ENCODE measurements at places on chromosomes 12 and 14. TPM values are rescaled to one million over a fixed set of nuclear protein-coding genes. Genes with fewer than 3 reads are reported as not detected.
A peak's percentile ranks its signal among the peaks of the same experiment; 100 is the strongest.

GRCh38 chr14:88877192-88877591, 52.7 kb downstream of the TTC8 start:
- no peaks in the 10 kb centered on the region for H3K27me3 ChIP-seq
- no peak overlapping the region for H3K4me3 ChIP-seq
- H3K27ac ChIP-seq = no peak overlapping the region

- H3K27ac ChIP-seq = no peak overlapping the region
- H3K4me3 ChIP-seq = no peak overlapping the region
- peaks cover 6% of the 10 kb centered on the region for H3K4me1 ChIP-seq
- no peaks in the 10 kb centered on the region for H3K36me3 ChIP-seq
Observed at GRCh38 chr12:6916426-6917200, 2.2 kb downstream of the ENO2 start.

GRCh38 chr12:16789204-16789790, 183.3 kb upstream of the LMO3 start:
- no peaks in the 10 kb centered on the region for H3K27me3 ChIP-seq
- H3K36me3 ChIP-seq = no peaks in the 10 kb centered on the region
- no peak for DNase-seq
- no peak overlapping the region for H3K4me3 ChIP-seq
- H3K27ac ChIP-seq = no peak overlapping the region
- H3K4me1 ChIP-seq = no peaks in the 10 kb centered on the region

- H3K4me1 ChIP-seq = no peaks in the 10 kb centered on the region
- no peak overlapping the region for H3K27ac ChIP-seq
- no peak for DNase-seq
- H3K4me3 ChIP-seq = no peak overlapping the region
- no peaks in the 10 kb centered on the region for H3K27me3 ChIP-seq
- no peaks in the 10 kb centered on the region for H3K36me3 ChIP-seq
Observed at GRCh38 chr14:24818058-24818822, 184.2 kb upstream of the GZMB start.

GRCh38 chr14:75826599-75826998, 155.2 kb downstream of the TGFB3 start:
- no peak overlapping the region for H3K4me3 ChIP-seq
- DNase-seq = no peak
- H3K27me3 ChIP-seq = no peaks in the 10 kb centered on the region
- H3K4me1 ChIP-seq = peaks cover 40% of the 10 kb centered on the region
- H3K27ac ChIP-seq = no peak overlapping the region

DNA sequence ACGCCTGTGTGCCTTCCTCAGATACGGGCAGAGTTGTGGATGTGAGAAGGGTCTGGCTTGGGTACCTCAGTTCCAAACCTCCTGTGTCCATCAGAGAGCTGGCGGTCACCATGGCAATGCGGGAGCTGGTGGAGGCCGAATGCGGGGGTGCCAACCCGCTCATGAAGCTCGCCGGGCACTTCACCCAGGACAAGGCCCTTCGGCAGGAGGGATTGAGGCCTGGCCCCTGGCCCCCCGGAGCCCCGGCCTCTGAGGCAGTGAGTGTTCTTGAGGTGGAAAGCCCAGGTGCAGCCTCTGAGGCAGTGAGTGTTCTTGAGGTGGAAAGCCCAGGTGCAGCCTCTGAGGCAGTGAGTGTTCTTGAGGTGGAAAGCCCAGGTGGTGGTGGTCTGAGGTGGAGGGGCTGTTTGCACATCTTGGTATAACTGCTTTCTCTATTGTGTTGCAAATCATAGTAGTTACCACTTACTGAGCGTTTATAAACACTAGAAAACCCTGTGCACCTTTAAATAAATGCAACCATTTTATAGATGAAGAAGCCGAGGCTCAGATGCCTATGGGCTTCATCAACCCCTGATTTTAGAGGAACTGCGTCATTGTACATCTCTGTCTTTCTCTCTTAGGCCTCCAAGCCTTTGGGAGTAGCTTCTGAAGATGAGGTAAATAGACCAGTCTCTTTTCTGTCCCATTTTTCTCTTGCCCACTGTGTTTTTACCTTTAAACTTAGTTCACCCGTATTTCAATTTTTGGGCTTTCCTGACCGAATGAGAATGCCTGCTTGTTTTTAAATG, 976 bp downstream of the PEX5 start:
- peaks cover 21% of the 10 kb centered on the region for H3K36me3 ChIP-seq
- peak overlapping the region; percentile 77 for H3K4me3 ChIP-seq

- no peaks in the 10 kb centered on the region for H3K36me3 ChIP-seq
- no peak for DNase-seq
- H3K4me3 ChIP-seq = no peak overlapping the region
- H3K27me3 ChIP-seq = no peaks in the 10 kb centered on the region
Observed at GRCh38 chr14:96693987-96694386, 103.2 kb upstream of the VRK1 start.

- no peak for DNase-seq
- no peaks in the 10 kb centered on the region for H3K27me3 ChIP-seq
- no peak overlapping the region for H3K4me3 ChIP-seq
- no peaks in the 10 kb centered on the region for H3K4me1 ChIP-seq
- no peaks in the 10 kb centered on the region for H3K36me3 ChIP-seq
- H3K27ac ChIP-seq = no peak overlapping the region
Observed at GRCh38 chr14:80464531-80465149, 253.3 kb upstream of the DIO2 start.

DNA sequence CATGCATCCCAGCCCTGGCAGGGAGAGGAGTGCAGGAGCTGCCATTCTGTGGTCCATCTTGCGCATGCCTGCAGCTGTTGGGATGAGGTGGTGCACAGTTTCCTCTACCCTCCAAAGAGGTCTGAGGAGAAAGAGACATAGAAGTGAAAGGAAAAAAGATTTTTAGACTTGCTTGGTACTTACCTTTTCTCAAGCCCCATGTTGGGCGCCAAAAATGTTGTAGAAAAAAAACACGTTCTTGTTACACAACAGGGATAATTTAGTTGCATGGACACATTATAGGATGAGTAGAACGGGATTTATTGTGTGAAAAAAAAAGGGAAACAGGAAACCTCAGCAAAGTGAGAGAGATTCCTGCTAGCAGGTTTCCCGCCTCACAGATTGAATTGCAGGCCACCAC, 244.4 kb upstream of the GARIN2 start:
- H3K27me3 ChIP-seq = no peaks in the 10 kb centered on the region
- no peaks in the 10 kb centered on the region for H3K4me1 ChIP-seq
- no peak overlapping the region for H3K27ac ChIP-seq
- no peak overlapping the region for H3K4me3 ChIP-seq

DNA sequence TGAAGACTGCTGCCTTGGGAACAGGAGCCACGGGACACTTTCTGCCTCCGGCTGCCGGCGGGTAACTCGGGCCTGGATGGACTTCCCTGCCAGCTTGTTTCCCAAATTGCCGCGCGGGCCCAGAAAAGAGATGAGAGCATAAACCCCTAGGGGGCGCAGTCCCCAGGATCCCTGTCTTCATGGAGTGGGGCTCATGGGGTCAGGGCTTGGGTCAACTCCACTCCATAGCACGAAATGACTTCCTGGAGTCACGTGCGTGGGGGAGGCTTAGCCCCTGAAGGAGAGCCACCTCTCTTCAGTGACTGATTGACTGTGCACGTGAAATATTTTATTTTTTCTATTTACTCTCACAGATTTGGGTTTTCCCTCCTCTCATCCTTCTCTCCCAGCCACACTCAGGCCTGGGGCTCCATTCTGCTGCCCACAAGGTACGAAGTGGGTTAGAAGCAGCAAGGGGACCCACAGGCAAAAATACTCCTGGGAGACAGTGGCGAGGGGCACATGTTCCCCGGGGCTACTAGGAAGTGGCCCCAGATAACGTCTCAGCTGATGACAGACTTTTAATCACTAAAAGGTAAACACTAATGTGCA, 10.0 kb downstream of the PGF start:
- no peaks in the 10 kb centered on the region for H3K36me3 ChIP-seq
- H3K4me3 ChIP-seq = no peak overlapping the region
- peaks cover 26% of the 10 kb centered on the region for H3K4me1 ChIP-seq
- DNase-seq = no peak

DNA sequence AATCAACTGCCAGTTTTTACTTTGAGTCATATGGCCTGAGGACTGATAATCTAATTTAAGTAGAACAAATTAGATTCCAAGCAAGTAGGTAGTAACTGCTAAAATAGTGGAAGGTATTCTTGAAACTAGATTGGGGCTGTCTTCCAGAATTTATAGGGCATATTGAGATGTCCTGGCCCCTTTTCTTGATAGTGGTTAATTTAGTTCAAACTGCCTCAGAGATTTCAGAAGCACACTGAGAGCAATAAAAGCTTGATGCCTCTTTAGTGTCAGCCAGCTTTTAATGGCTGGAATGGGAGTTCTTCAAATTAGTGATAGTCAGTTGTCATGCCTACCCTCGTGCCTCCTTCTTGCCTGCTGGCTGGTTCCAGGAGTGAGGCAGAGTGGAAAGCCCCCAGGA, 120.5 kb downstream of the AKAP6 start:
- no peak overlapping the region for H3K27ac ChIP-seq
- no peak for DNase-seq
- no peaks in the 10 kb centered on the region for H3K27me3 ChIP-seq
- no peaks in the 10 kb centered on the region for H3K4me1 ChIP-seq
- H3K4me3 ChIP-seq = no peak overlapping the region

DNA sequence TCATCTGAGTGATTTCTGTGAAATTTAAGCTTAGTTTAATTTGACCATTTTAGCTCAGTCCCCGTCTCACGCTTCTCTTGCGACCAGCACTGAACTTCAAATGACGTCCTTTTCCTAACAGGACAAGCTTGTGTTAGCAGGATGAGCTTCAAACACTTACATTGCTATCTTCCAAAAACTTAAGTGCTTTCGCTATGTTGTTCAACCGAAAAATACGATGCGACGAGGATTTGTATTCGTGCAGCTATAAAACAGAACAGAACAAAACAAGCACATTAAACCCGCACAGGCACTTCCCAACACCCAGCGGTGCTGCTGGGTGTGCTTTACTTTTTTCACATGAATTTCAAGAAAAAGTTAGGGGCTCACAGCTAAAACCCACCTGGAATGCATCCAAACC, 64.2 kb upstream of the DICER1 start:
- H3K36me3 ChIP-seq = no peaks in the 10 kb centered on the region
- peaks cover 6% of the 10 kb centered on the region for H3K4me1 ChIP-seq
- no peaks in the 10 kb centered on the region for H3K27me3 ChIP-seq
- H3K4me3 ChIP-seq = no peak overlapping the region

- H3K36me3 ChIP-seq = no peaks in the 10 kb centered on the region
- H3K4me1 ChIP-seq = peaks cover 43% of the 10 kb centered on the region
- no peaks in the 10 kb centered on the region for H3K27me3 ChIP-seq
- H3K27ac ChIP-seq = no peak overlapping the region
- no peak overlapping the region for H3K4me3 ChIP-seq
Observed at GRCh38 chr14:58744801-58745394, 107.1 kb downstream of the DACT1 start.

DNA sequence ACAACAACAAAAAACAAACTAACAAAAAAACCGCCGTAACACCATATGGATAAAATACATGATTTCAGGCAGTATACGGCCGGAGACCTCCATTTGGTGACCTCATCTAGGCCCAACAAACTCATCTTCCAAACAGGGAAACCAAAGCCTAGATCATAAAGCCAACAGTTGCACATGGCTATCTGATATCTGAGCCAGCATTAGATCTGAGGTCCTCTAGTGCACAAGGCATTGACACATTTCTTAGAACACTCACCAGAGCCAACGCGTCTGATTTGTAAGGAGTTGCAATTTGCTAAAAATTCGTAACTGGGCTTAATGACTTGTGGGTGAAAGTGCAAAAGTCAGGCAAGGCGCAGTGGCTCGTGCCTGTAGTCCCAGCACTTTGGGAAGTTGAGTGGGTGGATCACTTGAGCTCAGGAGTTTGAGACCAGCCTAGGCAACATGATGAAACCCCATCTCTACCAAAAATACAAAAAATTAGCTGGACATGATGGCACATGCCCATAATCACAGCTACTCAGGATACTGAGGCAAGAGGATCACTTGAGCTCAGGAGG, 42.0 kb upstream of the NUDT4 start:
- no peak overlapping the region for H3K27ac ChIP-seq
- DNase-seq = no peak
- no peaks in the 10 kb centered on the region for H3K4me1 ChIP-seq
- H3K36me3 ChIP-seq = no peaks in the 10 kb centered on the region

- H3K27me3 ChIP-seq = no peaks in the 10 kb centered on the region
- DNase-seq = no peak
- no peak overlapping the region for H3K27ac ChIP-seq
- no peak overlapping the region for H3K4me3 ChIP-seq
- H3K36me3 ChIP-seq = no peaks in the 10 kb centered on the region
Observed at GRCh38 chr12:119354172-119354571, 19.6 kb downstream of the CCDC60 start.

- H3K4me1 ChIP-seq = no peaks in the 10 kb centered on the region
- H3K4me3 ChIP-seq = no peak overlapping the region
- no peaks in the 10 kb centered on the region for H3K36me3 ChIP-seq
- H3K27me3 ChIP-seq = no peaks in the 10 kb centered on the region
Observed at GRCh38 chr12:64059685-64060084, 162.4 kb downstream of the KICS2 start.

GRCh38 chr12:125140279-125141209, 75.3 kb downstream of the AACS start:
- H3K27ac ChIP-seq = no peak overlapping the region
- H3K36me3 ChIP-seq = no peaks in the 10 kb centered on the region
- DNase-seq = no peak

DNA sequence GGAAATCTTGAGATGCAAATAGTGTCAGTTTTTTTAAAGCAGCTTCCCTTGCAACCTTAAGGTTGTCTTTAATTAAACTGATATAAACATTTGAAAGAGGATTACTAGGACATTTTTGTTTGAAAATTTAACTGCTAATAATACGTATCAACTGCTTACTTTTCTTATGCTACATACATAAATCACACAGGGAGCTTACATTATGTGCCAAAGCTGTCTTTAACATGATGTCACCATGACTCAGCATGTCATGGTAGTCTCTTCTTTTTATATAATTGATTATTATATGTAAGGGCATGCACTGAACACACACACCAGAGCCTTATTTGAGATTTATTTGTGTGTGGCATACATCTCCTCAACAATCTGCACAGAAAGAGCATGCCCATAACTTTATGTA, 63.0 kb upstream of the PTHLH start:
- H3K36me3 ChIP-seq = no peaks in the 10 kb centered on the region
- no peaks in the 10 kb centered on the region for H3K4me1 ChIP-seq
- no peak overlapping the region for H3K27ac ChIP-seq

- H3K27ac ChIP-seq = peak overlapping the region; percentile 77
- peak overlapping the region; percentile 63 for H3K4me3 ChIP-seq
- no peaks in the 10 kb centered on the region for H3K36me3 ChIP-seq
- no peaks in the 10 kb centered on the region for H3K27me3 ChIP-seq
- no peak for DNase-seq
- peaks cover 40% of the 10 kb centered on the region for H3K4me1 ChIP-seq
Observed at GRCh38 chr14:89617481-89618329, 200.7 kb upstream of the FOXN3 start.

Gene FGF6
- not detected for total RNA-seq

Gene MYF5
- not detected for total RNA-seq

Gene CLEC6A
- 2.0 TPM for total RNA-seq

Gene TROAP
- total RNA-seq = 0.96 TPM

Gene COQ5
- total RNA-seq = 19.6 TPM

Gene TMX1
- total RNA-seq = 31.8 TPM

Gene DIO2
- 1.0 TPM for total RNA-seq

Gene BEGAIN
- total RNA-seq = 1.5 TPM

All from upper lobe of right lung (tissue), 1 donor.